ENCODE measurements at places on chromosomes 7 and 10. TPM values are rescaled to one million over a fixed set of nuclear protein-coding genes. Genes with fewer than 3 reads are reported as not detected.

GRCh38 chr7:102874166-102874829, 38.5 kb upstream of the LRRC17 start:
- peak; percentile 75 for DNase-seq

GRCh38 chr7:28350662-28351061, 61.7 kb upstream of the CREB5 start:
- DNase-seq, result no peak

DNA sequence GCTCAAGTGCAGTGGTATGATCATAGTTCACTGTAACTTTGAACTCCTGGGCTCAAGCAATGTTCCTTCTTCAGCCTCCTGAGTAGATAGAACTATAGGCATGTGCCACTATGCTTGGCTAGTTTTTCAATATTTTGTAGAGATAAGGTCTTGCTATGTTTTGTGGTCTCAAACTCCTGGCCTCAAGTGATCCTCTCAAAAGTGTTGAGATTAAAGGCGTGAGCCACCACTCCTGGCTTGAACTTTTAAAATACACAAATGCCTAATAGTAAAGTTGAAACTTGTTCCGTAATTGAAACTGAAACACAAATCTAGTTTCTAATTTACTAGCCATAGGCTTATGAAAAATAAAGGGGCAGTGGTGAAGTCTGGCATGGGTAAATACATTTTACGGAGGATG, 65.7 kb downstream of the AP3M1 start:
- DNase-seq, result no peak

GRCh38 chr7:2483494-2483893, 7.3 kb upstream of the GRIFIN start:
- no peak for DNase-seq

DNA sequence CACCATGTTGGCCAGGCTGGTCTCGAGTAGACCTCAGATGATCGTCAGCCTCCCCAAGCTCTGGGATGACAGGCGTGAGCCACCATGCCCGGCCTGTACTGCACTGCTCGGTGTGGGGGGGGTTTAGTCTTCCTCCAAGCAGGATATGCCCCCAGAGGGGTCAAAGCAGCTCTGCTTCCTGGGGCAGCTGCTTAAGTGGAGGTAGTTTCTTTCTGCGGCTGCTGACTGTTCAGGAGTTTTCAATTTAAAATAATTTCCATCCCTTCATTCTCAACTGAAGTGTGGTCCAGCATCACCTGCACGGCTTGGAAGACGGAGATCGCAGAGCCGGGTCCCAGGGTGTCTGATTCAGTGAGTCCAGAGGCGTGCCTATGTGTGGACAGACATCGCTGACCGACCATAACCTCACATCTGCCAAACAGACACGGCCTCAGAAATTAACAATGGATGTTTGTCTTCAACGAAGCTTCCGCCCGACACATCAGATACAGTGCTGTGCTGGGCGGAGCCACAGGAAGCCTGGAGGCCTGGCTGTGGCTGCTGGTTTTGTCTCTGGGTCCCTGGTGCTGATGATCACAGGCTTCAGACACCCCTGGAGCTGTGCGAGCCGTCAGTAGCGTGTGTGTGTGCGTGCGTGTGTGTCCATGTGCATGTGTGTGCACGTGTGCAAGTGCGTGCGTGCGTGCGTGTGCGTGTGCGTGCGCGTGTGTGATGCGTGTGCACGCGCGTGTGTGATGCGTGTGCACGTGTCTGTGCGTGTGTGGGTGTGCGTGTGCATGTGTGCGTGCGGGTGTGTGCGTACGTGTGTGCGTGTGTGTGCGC, 226.5 kb upstream of the PITRM1 start:
- DNase-seq, result no peak

DNA sequence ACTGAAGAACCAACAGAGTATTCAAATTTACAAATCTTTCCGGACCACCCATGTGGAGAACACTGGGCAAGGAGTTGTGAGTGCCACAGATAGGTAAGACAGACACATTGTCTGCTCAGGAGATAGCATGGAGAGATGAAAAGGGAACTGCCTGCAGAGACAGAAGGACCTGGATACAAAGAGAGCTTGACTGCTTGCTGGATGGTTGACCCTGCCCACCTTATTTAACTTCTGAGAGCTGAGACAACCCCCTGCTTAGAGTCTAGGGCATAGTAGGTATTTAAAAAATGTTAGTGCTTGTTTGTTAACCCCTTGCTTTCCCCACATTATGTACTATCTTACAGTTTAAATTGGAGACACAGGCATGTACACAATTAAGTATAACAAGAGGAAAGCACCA, 314.1 kb downstream of the THSD7A start:
- no peak for DNase-seq

DNA sequence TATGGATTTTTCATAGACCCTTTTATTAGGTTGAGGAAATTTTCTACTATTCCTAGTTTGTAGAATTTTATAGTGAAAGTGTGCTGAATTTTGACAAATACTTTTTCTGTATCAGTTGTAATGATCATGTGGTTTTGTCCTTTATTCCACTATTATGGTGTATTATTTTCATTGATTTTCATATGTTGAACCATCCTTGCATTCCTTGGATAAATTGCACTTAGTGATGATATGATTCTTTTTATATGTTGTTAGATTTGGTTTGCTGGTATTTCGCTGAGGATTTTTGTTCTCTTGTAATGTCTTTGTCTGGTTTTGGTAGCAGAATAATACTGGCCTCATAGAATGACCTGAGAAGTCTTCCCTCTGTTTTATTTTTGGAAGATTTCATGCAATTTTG, 140.6 kb upstream of the CDK6 start:
- DNase-seq, result no peak

DNA sequence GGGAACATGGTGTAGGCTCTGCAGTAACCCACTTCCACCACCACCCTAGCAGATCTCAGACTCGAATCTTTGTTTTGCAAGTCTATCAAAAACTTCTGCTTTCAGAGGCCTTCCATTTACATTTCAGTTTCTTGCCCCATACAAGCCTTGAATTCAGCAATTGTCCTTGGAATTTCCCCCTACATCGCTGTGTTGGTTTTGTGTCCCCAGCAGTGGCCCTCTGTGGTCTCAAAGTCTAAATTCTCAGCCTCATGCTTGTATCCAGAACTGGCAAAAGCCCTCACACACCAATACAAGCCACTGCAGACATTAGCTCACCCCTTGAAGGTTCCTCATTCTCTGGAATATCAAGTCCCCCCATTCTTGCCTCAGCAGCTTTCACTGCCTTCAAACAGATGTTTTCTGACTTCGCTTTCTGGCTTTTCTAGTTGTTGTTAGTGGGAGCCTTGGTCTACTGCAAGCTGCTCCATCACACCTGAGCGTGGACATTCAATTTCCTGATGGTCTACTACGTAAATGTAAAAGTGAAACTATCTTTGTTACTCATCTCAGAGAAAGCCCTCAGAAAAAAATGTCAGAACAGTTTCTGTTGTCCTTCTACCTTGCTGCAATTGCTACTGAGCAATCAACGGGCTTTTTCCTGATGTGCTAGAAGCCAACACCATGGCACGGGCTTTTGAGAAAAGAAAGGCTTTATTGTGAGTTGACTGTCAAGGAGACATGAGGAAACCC, 1.8 kb upstream of the NUB1 start:
- no peak for DNase-seq

DNA sequence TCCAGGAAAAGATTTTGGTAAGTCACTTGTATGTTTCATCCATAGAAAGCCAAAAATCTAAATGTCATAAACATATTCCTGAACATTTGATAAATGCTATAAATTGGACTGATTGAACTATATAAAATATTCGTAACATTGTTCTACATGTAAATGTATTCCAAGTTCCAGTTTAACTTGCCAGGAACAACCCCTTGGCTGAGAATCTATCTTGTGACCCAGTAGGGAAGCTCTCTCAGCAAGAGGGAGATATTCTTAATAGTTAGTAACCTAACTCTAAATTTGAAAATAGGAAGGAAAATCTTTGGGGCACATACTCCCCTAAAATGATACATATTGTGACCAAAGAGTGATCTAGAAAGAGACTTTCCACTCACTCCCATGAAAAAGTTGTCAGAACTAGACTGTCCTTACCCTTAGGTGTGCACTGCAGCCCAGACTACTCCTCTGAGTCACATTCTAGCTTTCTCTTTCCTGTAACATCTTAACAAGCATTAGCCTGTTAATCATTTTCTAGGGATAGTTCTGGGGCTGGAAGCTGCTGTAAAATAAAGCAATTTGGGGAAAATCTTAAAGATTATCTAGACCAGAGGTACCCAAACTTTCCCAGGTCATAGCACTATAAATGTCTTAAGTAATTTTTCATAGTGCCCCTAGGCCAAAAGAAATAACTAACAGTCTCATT, 73.7 kb upstream of the SKAP2 start:
- no peak for DNase-seq

DNA sequence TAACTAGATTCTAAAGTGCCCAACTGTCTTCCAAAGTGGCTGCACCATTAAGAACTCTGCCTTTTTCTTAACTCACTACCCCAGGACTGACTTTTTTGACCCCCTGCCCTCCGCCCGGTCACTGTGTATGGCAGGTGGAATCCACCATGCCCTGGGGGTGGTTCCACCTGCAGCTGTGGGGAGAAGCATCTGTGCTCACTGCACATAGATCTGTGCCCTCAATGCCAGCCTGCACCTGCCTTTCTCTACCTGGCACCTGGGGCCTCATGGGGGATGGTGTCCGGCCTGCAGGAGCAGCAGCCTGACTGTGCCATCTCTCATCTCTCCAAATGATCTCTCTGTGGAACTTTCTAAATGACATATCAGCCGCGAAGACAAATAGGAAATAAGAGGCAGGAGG, 353.5 kb downstream of the PAXIP1 start:
- DNase-seq, result no peak

DNA sequence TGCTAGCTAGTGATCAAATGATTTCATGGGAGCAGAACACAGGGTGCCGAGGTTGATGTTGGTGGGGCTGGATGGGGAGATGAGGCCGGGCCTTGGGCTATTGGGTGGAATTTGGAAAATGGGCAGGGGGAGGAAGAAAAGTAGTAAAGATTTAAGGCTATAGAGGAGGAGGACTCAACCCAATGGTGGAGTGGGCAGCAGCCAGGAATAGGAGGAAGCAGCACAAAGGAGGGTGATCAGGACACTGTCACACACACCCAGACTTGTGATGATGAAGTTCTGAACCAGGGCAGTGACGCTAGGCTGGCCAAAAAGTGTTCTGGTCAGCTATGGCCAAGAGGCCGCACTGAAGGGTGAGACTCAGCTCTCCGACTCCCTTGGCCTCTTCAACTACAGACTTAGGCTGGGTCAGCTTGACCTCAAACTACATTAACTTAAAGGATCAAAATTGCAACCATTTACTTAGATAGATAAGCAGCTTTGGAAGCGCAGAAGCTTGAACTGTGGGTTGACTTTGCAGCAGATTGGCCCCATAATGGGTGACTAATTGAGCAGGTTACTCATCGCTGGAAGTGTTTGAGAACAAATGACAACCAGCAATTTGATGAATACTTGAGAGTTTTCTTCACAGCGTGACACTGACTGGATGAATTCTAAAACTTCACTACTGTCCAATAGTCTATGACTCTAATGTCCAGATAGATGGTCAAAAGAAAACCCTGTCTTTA, 29.4 kb upstream of the GPR26 start:
- DNase-seq, result no peak

GRCh38 chr10:121617176-121617575, 18.9 kb upstream of the FGFR2 start:
- no peak for DNase-seq

DNA sequence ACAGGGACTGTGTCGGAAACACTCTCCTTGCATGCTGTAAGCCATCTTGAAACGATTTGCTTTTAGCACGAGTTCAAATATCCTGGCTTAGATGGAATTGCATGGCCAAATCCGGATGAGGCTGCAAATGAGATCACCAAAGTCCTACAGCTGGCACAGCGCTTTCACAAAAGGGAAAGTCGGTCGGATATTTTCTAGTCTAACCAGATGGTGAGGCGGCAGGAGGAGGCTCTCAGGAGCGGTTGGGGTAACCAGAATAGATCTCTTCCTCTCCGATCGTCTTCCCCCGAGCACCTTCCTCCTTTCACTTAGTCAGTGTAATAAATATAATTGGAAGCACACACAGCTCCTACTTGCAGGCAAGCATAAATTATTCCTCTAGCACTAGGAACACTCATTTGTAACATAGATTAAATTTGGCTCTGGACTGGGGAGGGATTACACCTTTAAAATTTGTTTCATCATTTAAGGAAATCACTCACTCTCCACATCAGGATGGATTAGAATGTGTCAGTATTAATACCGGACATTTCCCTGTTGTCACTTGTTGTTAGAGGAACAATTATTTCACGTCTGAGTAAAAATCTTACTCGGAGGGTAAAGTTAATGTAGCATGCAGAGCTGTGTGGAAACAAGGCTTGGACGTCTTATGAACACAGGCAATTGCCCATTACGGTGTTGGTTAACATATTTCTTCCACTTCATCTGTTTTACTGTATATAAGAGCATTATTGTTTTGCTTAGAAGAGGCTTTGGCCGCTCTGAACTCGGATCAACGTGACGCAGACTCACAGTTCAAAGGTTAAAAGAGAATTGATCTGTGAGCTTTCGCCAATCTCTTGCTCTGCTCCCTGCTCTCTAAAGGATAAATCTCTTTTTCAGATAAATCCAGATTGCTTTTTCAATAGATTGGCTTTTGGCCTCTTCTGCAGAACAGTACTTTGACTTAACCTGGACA, 857.9 kb downstream of the TYW1 start:
- no peak for DNase-seq

- DNase-seq, result peak; percentile 7
Observed at GRCh38 chr10:73647875-73648651, 6.8 kb upstream of the MYOZ1 start.

DNA sequence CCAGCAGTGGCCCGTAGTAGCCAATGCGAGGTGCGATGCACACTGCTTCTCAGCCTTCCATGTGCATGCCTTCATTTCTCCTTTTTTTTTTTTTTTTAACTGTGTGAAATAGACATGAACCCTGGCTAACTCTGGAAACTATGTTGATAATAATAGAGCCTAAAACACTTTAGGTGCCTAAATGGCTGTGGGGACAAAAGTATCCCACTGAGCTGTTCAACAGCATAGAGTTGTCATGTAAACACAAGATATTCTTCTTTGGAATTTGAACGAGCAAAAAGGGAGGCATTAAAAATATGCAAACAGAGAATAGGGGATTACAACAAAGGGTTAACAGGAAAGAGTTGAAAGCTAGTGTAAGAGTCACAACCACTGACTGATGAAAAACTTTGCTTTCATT, 162.1 kb upstream of the NOBOX start:
- no peak for DNase-seq

- DNase-seq, result no peak
Observed at GRCh38 chr10:42975005-42975493, 101.8 kb upstream of the RET start.

- DNase-seq, result no peak
Observed at GRCh38 chr10:110179220-110179619, 28.2 kb upstream of the MXI1 start.

GRCh38 chr10:123965973-123966895, 74.6 kb upstream of the CPXM2 start:
- no peak for DNase-seq

GRCh38 chr7:50308203-50308531, 3.7 kb downstream of the IKZF1 start:
- no peak for DNase-seq

- peak; percentile 98 for DNase-seq
Observed at GRCh38 chr7:23470330-23471105, at the start of gene IGF2BP3. IGF2BP3 (minus strand) TSS chr7:23470491; CDS start chr7:23470110, 381 bp downstream.

The DPP6 gene
- total RNA-seq, result under 0.01 TPM

The MUC12 gene
- not detected for total RNA-seq

The CPA2 gene
- 0.32 TPM for total RNA-seq

The NME8 gene
- not detected for total RNA-seq

The ELMO1 gene
- total RNA-seq, result under 0.01 TPM

The SEMA4G gene
- 0.43 TPM for total RNA-seq

The ORAI2 gene
- 49.9 TPM for total RNA-seq
